ENCODE measurements at places on chromosomes 13 and 19. TPM values are rescaled to one million over a fixed set of nuclear protein-coding genes. Genes with fewer than 3 reads are reported as not detected.

The PABPC3 gene
- 0.14 TPM for total RNA-seq

The CBY2 gene
- total RNA-seq = not detected

The SMIM7 gene
- 78.7 TPM for total RNA-seq

The ZNF382 gene
- total RNA-seq = 24.7 TPM

The OR4F17 gene
- total RNA-seq = not detected

The NLRP5 gene
- total RNA-seq = not detected

The WDR87 gene
- total RNA-seq = not detected

The PLEKHF1 gene
- 1.2 TPM for total RNA-seq

The ZNF98 gene
- total RNA-seq = not detected

The MAMSTR gene
- total RNA-seq = 2.6 TPM

The KIR3DL2 gene
- not detected for total RNA-seq

The SHISA7 gene
- 0.59 TPM for total RNA-seq

Data from neural crest cell (in vitro differentiated cells).